Activated gamma-delta T cell treated with Interleukin-2 at 50 U/mL for 16 hours (primary cell): ENCODE measurements at places on chromosomes 6 and 20.

GRCh38 chr6:6395581-6396197 lies 75.2 kb upstream of the F13A1 start:
- DNase-seq: no peak

DNA sequence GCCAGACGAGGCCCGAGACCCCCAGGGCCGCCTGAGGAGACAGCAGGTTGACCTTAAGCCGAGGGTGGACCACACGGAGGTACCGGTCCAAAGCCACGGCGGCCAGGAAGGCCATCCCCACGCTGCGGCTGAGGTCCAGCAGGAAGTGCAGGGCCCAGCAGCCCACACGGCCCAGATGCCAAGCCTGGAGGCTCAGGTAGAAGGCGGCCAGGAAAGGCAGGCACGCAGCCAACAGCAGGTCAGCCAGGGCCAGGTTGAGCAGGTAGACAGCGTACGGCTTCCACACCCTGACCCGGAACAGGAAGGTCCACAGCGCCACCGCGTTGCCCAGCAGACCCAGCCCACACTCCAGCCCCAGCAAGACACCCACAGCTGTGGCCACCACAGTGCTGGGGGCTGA lies 366 bp downstream of the GPR31 start:
- no peak for DNase-seq

- DNase-seq: peak; percentile 70
Measured at GRCh38 chr20:36645998-36646397, at the start of gene SLA2. Gene SLA2 (minus strand): TSS chr20:36646196. CDS start chr20:36641335, 4,861 bp downstream.

DNA sequence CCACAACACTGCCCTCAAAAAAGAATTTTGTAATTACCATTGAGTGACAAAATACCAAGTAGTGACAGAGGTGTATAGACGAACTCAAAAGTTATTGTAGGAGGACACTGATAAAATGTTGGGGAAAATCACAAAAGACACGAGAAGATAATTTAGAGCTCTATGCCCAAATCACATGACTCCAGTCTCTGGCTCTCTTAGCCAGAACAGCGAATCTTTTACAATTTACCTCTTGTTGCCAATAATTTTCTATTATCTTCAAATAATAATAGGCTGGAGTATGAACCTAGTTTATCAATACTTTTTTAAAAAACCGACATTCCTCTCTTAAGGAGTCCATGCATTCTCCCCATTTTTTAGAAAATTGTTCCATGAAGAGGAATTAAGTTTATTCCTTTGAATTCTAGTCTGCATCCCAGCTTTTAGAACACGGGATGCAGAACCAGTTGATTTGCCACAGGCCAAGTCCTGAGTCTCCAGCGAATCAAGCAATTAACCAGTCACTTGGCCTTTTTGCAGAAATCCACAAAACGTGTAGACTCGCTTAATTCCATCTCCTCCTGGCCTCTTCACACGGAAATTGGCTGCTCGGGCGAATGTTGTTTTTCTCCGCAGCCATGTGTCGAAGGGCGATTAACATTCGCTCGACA lies 507 bp upstream of the RIPPLY2 start:
- no peak for DNase-seq

DNA sequence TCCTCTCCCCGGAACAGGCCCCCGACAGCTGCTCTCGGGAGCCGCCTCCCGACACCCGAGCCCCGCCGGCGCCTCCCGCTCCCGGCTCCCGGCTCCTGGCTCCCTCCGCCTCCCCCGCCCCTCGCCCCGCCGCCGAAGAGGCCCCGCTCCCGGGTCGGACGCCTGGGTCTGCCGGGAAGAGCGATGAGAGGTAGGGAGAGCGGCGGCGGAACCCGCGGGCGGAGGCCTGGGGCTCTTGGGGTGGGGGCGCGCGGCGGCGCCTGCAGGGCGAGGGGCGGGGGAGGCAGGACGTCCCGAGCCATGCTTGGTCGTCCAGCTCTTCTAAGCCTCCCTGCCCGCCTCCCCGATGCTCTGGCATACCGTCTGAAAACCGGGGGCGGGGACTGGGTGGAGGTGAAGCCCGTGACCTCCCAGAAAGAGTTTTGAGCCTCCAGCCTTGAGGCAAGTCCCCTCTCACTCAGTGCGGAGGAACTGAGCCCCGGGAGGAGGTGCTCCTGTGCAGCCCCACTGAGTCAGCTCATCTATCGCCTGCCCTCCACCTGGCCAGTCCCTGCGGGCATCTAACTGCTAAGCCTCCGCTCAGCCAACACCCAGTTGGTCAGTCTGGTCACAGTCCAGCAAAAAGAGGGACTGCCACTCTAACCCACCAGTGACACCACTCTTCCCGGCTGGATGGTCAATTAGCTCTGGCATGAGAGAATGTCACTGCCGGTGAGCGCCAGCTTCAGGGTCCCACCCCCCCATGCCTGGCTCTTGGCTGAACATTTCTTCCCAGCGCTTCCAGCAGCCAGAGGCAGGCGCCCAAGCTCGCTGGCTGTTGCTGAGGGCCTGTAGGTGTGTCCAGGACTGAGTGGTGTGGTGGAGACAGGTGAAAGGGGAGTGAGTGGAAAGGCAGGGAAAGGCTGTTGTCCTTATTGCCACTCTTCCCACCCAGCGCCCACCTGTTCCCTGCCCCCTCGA lies 482 bp downstream of the DDR1 start:
- peak; percentile 22 for DNase-seq

- no peak for DNase-seq
Measured at GRCh38 chr6:92779746-92780145, 639.6 kb downstream of the EPHA7 start.

DNA sequence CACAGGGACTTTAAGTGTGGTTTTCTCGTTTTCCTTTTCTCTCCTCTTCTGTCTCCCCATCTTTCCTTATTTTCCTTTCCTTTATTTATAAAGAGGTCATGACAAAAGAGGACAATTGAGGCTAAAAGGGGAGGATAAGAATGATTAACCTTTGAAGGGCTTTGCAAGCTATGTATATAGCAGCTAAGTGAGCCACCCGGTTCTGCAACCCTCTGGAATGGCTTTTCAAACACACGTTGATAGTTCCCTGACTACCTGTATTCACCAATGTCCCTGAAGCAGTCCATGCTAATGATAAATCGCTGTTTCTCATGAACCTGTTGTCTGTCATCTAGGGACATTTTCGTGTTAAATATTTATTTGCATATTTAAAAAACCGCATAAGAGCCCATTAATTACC lies 124.4 kb upstream of the RALGAPA2 start:
- DNase-seq: no peak

DNA sequence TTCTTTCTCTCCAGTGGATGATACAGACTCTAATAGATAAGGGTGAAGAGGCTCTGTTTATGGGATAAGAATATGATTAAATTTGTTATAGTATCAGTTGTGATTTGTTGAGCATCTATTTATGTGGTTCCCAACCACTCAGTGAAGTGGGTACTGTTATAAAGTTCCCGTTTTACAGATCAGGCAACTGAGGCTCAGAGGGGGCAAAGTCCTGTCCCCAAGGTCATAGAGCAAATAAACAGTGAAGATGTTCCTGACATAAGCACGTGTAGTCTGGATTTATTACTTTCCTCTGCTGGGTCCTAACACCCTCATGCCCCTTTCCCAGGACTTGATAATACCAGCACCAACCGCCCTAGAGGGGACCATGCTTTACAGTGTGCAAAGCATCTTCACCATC lies 4.1 kb downstream of the DUSP15 start:
- no peak for DNase-seq

DNA sequence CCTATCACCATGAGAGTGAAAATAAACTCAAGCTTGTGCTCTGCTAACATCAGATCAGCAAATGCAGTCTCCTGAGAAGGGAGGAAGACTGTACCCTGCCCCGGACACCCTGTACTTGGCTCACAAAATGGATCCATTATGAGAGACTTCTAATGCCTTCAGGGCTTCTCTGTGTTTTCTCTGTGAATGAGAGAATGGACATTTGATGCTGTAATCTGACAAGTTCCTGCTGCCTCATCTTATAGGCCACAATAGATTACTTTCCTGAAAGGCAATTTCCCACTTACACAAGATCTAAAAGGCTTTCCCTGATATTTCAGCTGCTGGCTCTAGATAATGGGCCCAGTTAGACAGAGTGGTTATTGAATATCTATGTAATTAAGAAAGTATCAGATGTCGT lies 117.2 kb downstream of the OTOR start:
- DNase-seq: no peak

- no peak for DNase-seq
Measured at GRCh38 chr6:168623736-168624135, 182.8 kb downstream of the SMOC2 start.

- no peak for DNase-seq
Measured at GRCh38 chr20:3209946-3210317, 634 bp downstream of the ITPA start.

GRCh38 chr6:116629563-116629981 lies 13.3 kb downstream of the RSPH4A start:
- DNase-seq: no peak

DNA sequence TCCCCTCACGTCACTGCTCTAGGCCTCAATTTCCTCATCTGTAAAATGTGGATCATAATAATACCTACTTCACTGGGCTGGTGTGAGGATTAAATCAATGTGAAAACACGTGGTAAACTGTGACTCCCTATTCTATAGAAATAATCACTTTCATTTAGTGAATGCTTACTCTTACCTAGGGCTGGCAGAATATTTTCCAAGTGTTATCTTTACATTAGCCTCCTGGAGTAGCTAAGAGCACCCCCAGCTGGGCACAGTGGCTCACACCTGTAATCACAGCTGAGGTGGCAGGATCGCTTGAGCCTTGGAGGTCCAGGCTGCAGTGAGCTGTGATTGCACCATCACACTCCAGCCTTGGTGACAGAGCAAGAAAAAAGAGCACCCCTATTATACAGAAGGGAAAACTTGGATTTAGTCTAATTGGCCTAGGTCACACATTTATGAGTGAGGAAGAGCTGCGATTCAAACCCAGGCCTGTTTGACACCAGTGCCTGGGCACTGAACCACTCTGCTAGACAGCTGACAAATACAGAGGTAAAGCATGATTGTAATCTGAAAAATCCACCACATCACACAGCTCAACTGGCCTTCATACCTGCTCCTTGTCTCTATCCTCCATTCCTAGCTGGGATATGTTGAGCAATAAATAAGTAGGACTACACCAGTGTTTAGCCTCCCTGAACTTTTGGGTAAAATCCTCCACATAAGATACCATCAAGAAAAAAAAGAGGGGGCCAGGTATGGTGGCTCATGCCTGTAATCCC lies 1.4 kb upstream of the SNTA1 start:
- peak; percentile 17 for DNase-seq

DNA sequence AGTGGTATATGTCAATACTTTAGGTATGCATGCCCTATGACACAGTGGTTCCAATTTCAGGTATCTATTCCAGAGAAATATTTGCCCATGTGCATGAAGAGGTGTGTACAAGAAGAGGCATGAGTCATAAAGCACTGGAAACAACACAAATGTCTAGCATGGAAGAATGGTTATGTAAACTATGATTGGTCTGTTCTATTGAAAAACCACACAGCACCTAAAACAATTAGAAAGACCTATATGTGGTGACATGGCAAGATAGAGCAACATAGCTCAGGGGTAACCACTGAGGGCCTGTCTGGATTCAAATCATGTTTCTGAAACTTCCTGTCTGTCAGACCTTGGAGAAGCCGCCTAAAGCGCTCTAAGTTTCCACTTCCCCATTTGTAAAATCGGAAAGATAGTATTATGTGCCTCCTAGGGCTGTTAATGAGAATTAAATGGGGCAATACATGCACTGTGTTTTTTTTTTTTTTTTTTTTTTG lies 76.0 kb upstream of the SHLD1 start:
- DNase-seq: no peak

DNA sequence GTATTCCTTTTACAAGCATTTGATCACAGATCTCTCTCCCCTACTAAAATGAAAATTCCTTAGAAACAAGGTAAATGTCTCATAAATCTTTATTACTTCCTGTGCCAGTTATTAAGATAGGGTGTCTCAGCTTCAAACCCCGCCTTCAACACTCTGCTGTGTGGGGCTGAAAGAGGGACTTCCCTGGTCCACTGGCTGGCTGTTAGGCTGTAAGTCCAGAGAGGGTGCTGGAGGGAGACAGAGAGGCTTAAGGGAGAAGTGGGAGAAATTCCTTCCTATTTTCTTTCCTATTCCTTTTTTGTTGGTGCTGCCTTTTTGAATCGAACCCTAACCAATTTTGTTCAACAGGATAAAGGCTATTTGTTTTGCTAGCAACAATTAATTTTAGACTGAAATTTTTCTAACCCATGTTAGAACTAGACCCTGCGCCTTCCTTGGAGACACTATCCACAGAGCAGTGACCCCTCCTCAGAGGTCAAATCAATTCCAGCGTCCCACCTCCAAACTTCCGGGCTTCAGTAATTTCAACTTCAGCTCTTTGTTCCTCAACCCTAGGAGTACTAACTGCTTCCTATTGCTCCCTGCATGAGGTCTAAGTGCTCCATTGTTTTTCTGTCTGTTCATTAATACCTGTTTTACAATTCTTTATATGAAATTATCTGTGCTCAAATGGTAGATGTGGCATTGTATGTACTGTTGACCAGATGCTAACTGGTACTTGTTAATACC lies 207.5 kb upstream of the OPRM1 start:
- no peak for DNase-seq

DNA sequence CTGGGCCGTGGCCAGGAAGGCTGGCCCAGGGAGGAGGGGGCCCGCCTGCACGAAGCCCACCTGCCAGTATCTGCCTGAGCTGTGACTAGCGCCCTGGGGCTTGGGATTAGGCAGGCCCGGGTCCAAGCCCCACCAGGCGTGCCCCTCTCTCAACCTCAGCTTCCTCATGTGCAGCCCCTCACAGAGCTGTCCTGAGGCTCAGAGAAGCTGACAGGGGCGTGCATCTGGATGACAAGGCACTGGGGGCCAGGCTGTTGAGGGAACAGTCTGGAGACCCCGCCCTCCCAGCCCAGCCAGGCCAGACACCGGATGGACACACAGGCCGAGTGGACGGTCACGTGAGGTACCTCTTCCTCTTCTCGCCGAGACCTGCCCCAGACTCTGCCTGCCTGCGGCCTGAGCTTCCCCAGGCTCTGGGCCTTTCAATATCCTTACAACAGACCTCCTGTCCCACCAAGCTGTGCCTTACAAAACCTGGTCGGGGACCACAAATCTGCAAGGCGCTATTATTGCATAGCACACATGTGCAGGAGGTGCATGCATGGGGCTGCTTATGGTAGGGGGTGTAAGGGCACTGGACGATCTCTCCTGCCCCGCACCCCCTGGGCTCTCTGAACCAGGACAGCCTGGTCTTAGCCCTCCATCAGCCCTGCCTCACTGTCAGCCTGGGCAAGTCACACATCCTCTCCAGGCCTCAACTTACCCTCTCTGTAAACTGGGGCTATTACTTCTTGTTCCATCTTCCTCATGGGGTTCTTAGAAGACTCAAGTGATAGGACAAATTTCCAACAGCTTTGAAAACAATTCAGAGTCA lies 20.0 kb downstream of the NOL4L start:
- no peak for DNase-seq

DNA sequence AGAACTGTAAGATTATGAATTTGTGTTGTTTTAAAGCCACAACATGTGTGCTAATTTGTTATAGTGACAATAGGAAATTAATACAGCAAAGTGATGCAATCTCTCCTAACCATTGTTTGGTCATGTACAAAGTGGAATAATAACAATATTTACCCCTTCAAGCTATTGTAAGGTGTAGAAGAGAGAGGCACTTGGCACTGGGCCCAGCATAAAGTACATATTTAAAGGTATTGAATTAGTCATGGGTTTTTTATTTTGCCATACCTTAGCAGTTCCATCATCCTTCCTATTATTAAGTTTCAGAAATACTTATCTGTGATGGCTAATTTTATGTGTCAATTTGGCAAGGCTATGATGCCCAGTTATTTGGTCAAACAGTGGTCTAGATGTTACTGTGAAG lies 322.4 kb upstream of the TSHZ2 start:
- DNase-seq: no peak

GRCh38 chr20:37745553-37745952 lies 51.7 kb downstream of the CTNNBL1 start:
- DNase-seq: no peak
